NCI-H460 (cell line): ENCODE measurements at places on chromosomes 13 and 19.

- DNase-seq: peak; percentile 80
These were observed 12.1 kb upstream of the GPR4 start for GRCh38 chr19:45613926-45614725.

DNA sequence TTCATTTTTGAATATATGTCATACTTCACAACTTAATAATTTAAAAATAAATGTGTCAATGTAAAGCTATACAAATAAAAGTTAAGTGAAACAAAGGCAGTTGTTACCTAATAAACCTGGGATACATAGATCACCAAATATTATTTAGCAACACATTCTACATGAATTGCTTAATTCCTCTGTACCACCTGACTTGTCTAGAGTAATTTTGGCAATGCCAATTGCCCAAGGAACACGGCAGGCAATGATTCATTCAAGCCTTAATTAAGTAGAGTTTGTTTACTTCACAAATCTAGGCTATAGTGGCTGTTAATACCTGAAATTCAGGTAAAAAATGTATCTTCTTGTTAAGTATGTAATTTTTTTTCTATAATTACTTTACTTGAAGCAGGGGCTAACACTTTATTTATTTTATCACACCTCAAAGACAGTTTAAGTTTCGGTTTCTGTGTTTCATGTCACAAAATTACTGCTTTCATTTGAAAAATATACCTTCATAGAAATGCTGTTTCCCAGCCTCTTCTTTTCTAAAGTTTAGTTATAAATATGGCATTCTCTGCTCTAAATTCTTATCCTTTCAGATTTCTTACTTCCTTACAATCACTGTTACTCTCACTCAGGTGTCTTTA is 705.7 kb downstream of the SLITRK5 start:
- no peak for DNase-seq

DNA sequence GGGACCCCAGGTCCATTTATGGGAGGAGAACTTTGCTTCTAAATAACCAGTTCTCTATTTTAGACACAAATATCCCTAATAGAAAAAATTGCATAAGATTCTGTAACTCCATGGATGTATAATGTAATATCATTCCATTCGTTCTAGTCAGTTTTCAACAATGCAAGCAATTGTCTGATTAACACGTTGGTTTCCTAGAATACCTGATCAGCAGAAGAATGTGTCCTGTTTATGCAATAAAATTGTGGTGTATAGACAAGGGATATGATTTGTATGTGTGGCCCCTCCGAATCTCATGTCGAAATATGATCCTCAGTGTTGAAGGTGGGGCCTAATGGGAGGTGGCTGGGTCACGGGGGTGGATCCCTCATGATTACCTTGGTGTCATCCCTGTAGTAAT is 62.1 kb downstream of the RUBCNL start:
- DNase-seq: no peak

- DNase-seq: no peak
These were observed 32.3 kb upstream of the EHD2 start for GRCh38 chr19:47680858-47681332.

DNA sequence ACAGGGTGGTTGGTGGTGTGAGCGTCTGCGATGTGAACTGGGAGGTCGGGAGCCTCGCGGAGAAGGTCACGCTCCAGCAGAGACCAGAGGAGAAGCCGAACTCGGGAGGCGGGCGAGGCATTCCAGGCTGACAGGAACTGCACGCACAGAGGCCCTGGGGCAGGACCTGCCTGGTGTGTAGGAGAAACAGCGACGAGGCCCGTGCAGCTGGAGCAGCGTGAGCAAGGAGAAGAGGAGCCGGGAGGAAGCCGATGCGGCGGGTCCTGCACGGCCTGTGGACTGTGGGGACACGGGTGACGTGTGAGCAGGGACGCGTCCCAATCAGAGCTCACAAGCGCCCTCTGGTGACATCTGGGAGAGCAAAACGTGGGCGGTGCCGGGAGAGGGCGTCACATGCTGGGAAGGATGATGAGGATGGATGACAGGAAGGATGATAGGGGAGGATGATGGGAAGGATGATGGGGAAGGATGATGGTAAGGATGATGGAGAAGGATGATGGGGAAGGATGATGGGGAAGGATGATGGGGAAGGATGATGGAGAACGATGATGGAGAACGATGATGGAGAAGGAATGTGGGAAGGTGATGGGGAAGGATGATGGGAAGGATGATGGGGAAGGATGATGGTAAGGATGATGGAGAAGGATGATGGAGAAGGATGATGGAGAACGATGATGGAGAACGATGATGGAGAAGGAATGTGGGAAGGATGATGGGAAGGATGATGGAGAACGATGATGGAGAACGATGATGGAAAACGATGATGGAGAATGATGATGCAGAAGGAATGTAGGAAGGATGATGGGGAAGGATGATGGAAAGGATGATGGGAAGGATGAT is 16.1 kb upstream of the MADCAM1 start:
- no peak for DNase-seq

GRCh38 chr13:45276913-45277312 is 64.1 kb downstream of the TPT1 start:
- no peak for DNase-seq

DNA sequence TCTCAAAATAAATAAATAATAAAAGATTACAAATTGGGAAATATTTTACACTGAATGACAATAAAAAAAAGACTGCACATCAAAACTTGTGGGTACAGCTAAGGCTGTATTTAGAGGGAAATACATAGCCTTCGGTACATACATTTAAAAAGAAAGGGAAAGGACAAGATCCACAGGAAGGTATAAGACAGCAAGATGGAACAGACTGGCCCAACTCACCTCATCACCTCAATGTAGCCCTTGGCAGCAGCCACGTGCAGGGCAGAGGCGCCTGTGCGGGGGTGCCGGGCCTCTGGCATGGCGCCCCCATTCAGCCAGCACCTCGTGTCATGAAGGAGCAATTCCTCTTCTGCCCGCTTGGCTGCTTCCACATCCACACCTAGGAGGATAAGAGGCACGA is 14.2 kb downstream of the PPP1R12C start:
- DNase-seq: no peak

DNA sequence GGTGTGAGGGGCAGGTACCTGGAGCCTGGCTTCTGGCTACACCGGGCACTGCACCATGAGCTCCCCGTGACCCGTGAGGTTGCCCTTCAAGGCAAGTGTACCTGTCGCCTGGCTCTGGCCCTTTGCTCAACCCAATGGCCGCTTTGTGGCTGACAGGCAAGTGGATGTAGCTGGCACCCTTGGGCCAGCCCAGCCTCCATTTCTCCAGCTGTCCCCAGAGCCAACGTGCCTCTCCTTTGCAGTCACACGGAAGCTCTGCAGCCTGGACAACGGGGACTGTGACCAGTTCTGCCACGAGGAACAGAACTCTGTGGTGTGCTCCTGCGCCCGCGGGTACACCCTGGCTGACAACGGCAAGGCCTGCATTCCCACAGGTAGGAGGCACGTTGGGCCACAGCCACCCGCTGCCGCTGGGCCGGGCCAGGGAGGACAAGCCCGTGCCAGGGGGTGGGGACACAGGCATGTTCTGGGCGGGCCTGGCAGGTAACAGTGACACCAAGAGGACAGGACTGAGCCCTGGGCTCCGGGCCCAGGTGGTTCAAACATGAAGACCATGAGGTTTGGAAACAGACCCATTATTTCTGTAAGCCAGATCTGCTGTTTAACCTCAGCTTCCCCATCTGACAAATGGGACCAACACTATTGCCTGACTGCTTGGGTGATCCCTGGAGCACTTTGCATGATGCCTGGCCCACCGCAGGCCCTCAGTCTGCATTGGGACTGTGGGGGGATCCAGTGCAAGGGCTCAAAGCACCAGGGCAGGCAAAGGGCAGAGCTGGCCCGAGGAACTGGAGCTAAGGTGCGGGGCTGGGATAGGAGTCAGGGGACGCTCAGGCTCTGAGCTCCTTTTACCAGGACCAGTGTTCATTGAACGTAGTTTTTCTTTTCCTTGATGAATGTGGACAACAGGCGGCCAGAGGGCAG is 17.5 kb upstream of the PROZ start:
- DNase-seq: no peak

DNA sequence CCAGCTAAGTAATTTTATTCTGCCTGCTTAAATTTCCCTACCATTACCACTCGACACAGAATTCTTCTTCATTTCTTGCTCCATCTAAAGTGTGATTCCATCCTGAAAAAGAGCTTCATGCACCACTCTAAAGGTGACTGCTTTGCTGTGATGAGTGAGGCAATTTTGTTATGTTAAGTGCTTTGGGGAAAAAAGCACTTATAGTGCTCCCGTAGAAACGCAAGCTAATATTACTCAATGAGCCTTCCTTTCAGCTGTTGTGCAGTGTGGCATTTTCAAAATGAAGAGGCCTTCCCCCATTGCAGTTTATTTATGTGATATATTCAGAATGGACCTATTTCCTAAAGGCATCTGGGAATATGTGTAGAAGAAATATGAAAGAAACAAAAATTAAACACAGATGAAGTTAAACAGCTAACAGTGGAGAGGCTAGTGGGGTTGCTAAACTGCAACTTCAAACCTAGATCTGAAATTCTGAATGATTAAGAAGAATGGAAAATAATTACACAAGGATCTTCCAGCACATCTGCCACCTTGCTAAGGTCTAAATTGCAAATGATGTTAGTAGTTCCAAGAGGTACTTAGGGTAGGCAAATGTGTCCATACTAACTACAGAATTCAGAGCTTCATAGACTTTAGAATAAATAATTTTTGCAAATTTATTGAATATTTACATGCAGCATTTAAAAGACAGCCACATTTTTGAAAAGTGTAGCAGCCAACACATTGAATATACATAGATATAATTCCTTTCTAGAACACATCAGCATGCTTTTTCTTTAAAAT is 211.7 kb downstream of the DCT start:
- DNase-seq: no peak

DNA sequence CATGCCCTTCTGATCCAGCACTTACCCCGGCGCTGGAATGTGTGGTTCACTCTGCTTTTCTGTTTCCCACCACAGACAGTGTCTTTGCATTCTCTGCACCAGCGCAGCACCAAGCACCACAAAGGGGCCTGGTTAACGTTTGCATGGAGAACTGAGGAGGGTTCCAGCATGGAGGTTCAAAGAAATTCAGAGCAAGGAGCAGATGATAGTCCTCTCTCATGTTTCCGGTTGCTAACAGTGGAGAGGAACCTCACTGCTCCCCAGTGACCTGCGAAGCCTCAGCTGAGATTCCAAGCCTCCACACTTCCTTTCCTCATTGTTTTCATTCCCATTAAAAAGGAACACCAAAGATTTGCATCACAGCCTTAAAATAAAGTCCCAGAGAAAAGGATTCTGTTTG is 99.7 kb downstream of the STARD13 start:
- no peak for DNase-seq

- no peak for DNase-seq
These were observed 9.1 kb downstream of the COQ8B start for GRCh38 chr19:40707615-40708014.

DNA sequence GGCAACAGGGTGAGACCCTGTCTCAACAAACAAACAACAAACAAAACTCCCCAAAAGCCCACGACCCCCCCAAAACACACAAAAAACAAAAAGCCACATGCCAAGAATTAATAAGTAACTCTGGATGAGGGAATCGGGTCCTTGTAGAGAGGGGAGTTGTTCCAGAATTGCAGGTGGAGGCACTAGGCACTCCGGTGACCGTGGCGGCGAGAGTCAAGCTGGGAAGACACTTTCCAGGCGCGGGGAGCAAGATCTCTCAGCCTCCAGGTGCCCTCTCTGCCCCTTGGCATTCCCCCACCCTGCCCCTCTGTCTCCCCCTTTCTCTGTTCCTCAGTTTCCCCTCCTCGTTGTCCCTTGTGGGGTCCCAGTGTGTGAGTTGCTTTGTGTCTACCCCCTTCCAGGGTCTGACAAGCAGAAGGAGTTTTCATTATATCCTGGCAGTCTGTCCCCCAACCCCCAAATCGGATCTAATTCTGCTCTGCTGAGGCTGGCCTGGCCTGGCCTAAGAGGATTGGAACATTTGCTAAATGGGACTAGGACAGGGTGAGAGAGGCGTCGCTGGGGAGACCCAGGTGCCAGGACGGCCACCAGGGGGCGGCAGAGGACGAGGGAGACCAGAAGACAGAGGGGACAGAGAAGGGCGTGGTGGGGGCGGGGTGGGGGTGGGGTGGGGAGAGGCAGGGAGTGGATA is 8.3 kb upstream of the CRX start:
- peak; percentile 71 for DNase-seq

DNA sequence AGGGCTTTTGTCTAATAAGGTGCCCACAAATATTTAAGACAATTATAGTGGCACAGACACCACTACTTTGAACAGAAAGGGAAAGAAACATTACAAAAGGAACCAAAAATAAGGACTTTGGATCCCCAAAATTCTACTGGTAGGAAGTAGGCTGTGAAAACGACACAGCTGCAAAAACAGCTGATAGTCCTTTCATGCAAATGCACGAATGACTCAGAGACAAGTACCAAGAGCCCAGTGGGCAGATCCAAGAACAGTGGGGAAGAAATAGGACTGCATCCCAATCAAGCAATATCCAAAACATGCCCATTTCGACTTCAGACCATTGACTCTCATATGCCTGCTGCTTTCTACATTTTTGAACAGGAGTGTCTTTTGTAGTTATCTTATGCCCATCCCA is 269.4 kb upstream of the NBEA start:
- DNase-seq: no peak

DNA sequence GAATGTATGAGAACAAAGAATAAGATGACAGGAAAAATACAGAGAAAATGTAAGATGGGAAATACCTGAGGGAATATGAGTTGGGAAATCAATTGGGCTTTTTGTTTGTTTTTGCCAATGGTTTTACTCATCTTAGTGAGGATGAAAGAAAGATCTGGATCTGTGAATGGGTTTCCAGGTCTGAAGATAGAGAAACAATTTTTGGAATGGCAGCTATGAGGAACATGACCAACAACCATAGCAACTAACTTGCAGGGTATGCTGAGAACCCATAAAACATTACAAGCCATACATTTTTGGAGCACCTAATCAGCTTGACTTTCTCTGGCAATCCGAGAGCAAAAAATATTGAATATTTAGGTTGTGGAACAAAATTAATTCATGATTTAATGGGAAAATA is 290.0 kb downstream of the KCTD12 start:
- no peak for DNase-seq

DNA sequence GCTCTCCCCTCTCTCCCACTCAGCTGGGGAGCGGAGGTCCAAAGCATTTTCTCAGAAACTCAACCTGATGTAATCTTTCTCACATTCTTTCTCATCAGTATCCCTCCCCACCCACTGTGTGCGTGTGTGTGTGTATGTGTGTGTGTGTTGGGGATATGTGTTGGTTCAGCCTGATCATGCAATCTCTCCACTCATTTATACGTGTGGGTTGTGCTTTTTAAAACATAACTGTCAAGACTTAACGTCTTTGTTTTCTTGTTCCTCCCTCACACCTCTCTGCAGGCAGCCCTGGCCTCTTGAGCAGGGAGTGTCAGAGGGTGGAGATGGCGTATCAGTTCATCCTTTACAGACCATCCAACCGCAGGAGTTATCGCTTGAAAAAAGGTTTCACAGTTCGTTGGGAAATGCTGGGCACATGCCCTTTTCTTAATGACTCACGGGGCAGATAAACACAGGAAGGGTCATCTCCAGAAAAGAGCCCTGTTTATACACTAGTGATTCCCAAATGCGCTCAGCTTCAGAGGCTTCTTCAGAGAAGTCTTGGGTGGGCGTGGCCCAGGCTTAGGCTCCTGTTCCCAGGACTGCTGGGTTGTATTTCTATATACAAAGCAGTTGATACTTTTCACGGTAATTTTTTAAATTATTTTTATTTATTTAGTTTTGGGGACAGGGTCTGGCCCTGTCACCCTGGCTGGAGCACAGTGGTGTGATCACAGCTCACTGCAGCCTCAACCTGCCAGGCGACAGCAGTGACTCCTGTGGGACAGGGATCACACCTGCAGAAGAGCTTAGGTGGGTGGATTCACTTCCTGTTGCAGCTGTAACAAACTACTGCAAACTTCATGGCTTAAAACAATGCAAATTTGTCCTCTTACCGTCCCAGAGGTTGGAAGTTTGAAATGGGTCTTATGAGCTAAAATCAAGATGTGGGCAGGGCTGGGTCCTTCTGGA is 60.3 kb downstream of the CCDC70 start:
- DNase-seq: peak; percentile 57
